ENCODE measurements at places on chromosomes 16 and 17.

DNA sequence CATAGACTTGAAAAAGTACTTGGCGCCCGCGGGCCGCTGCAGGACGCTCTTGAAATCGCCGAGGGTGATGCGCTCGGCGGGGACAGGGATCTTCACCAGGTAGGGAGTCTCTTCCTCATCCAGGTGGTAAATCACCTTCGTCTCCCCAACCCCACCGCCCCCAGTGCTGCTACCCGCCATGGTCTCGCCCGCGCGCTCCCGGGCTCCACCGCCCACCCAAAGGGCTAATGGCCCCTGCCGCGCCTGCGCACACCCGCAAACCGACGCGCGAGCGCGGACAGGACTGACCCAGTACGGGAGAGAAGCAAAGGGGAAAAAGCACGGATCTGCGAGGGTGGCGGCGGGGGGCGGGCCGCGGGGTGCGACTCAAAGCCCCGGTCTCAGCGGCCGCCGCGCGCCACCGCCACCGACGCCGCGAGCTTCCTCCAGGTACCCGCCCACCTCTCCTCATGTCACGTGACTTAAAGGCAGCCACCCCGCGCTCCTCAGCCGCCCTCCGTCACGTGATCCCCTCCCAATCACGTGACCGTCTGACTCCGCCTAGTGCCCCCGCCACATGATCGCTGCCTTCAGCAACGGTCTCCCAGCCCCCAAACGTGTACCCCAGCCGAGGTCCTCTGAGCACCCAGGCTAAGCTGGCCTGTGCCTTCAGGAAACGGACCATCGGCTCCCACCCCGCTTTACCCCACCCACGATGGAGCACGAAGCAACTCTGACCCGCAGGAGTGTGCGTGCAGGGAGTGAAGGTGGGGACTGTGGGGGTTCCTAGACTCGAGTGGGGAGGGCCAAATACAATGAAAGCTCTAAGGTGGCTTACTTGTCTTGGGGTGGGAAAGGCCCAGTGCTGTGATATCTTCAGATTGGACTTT lies at the start of gene DVL2:
DVL2 (minus strand) TSS at position 435 of the 869 bp plus-strand sequence; CDS start at position 180, 255 bp downstream.
- DNase-seq: peak; percentile 95

GRCh38 chr17:69059458-69060175 lies 1.1 kb downstream of the ABCA9 start:
- DNase-seq: no peak

- DNase-seq: no peak
These were observed 125.2 kb downstream of the USP31 start for GRCh38 chr16:23024044-23024443.

- DNase-seq: no peak
These were observed 13.0 kb downstream of the ARL4D start for GRCh38 chr17:43411749-43412148.

DNA sequence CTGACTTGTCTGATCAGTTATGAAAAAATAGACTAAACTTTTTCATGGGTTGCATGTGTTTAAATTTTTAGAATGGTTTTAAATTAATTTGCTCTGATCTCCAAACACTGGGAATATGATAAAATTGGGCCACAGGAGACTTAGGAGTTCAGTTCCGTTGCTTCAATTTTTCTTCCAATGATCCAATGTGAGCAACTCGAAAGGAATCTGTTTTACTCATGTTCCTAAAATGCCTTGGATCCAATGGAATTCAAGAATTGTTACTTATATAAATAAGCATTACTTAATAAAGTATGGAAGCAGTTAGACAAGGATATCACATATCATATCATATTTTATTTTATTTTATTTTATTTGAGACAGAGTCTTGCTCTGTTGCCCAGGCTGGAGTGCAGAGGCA lies 56.0 kb upstream of the NACA2 start:
- no peak for DNase-seq

Measured in activated T-cell treated with anti-CD3 and anti-CD28 coated beads, Interleukin-2, amount 50 U/mL, for 24 hours (primary cell).